Glomerular endothelial cell (primary cell): ENCODE measurements at places on chromosomes 7 and 10.

GRCh38 chr10:29495366-29495765 lies 139.4 kb downstream of the SVIL start:
- no peak for DNase-seq

- DNase-seq: no peak
These were observed 165.4 kb downstream of the KIAA1217 start for GRCh38 chr10:24374134-24374915.

DNA sequence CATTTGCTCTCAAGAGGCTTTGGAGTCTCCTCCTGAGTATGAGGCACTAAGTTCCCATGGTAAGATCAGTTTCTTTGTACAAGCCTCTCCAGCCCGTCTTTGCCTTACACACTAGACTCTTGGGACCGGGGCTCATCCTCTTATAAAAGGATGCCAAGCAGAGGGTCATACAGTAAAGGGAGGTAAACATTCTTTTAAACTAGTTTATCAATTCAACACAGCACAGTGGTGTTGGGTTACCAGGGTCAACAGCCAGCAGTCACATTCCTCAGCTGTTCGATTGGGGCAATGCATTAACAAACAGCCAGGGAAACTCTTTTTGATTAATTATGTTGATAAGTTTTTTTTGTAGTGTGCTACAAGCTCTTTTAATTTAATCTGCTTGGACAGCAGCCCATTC lies 37.8 kb downstream of the HHEX start:
- no peak for DNase-seq

GRCh38 chr10:51010977-51011376 lies 63.3 kb upstream of the PRKG1 start:
- DNase-seq: no peak

DNA sequence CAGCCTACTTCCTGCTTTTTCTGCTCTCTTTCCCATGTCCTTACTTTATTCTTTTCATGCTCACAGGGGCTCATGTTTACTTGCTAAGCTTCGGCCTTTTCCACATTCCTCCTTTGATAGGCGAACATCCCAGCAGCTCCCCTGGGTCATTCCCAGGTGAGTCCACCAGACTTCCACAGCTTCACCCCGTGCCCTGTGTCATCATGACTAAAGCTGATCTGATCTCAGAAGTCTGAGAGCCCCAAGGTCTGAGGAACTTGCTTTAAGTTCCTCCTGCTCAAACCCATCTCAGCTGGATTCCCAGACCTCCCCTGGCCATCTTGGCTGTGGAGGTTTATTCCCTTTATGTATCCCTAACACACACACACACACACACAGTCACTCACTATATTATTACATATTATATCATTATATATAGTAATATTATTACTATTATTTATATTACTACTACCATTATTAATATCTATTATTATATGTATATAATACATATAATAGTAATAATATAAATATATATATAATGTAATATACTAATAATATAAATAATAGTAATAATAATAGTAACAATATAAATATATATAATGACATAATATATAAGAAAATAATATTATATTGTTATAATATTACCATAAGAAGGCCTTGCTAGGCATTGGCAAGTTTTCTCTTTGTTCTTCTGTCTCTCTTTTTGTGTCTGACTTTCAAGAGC lies 295.9 kb downstream of the PTEN start:
- DNase-seq: no peak

DNA sequence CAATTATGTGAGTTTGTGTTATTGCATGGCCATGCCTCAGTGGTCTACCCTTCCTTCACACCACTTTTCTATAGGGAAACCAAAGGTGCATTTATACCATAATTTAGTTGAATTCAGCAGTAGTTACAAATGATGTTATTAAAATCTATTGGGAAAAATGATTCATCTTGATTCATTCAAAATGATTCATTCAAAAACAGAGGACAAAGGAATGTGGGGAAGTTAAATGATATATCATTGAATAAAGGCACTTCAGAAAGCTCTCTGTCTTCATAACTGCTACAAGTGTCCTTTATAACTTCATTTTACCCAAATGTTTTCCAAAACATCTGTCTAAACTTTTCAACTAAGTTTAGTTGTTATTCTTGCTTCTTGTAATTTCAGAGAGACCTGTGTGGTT lies 722.9 kb downstream of the GRM8 start:
- DNase-seq: no peak

DNA sequence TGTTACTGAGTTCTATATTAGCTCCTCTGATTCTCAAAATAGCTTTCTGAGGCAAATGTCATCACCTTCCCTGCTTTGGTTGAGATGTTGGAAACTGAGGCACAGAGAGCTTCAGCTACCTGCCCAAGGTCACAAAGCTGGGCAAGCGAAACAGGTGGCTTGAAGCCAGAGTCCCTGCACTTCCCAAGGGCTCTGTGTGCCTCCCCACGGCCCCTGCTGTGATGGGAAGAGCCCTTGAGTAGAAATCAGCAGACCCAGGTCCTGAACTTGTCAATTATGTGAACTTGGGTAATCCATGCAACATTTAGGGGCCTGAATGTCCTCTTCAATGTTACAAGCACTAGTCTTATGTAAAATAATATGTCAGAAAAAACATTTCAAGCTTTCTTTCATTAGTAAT lies 327.3 kb upstream of the PODXL start:
- DNase-seq: no peak

GRCh38 chr10:131819241-131820072 lies 81.4 kb upstream of the PPP2R2D start:
- no peak for DNase-seq

GRCh38 chr10:47279276-47279675 lies 20.7 kb upstream of the GDF10 start:
- no peak for DNase-seq

DNA sequence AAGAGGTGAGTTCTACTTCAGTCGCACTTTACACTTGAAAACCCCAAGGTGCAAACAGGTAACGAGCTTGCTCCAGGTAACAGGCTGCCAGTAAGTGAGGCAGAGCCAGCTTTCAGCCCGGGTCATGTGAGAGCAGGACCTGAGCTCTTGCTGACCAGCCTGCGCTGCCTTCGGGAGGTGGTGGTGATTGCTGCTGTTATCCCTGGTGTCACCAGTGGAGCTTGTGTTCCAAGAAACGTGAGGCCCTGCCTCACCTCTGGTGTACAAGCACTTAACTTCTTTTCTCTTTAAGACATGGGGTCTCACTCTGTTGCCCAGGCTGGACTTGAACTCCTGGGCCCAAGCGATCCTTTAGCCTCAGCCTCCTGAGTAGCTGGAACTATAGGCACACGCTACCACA lies 265.0 kb downstream of the CELF2 start:
- DNase-seq: no peak

DNA sequence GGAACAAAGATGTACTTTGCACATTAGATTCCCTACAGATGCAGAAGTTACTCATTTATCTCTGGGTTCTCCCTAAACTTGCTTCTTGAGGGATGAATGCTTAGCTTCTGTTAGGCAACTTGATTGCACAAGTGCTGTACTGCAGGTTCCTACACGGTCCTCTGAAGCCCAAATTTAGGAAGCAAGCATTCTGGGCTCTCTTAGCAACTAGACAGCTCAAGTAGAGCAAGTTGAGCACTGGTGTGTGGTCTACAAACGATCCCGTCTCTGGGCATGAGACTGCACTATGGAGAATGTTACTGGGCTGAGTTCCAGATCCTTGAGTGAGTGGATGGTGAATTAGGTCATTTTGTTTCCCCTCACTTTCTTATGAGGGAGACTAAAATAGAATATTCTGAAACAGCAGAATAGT lies 14.3 kb downstream of the SEMA3D start:
- DNase-seq: no peak

GRCh38 chr7:104664648-104665047 lies 336.2 kb downstream of the LHFPL3 start:
- DNase-seq: no peak

- DNase-seq: no peak
These were observed 138.0 kb downstream of the DYNC1I1 start for GRCh38 chr7:95910341-95910740.

DNA sequence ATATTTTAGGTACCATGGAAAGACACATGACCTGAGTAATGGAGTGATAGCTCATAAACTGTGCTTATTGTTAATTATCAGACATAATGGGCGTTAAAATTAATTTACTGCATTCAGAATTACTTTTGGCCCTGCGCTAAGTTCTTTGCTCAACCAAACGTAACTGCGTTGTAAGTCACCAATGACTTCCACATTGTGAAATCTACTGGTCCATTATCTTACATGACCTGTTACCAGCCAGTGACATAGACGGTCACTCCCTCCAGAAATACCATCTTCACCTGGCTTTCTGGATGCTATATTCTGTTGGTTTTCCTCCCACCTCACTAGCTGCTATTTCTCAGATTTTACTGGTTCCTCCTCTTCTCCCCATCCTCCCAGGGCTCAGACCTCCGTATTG lies 5.0 kb upstream of the GIGYF1 start:
- DNase-seq: no peak

DNA sequence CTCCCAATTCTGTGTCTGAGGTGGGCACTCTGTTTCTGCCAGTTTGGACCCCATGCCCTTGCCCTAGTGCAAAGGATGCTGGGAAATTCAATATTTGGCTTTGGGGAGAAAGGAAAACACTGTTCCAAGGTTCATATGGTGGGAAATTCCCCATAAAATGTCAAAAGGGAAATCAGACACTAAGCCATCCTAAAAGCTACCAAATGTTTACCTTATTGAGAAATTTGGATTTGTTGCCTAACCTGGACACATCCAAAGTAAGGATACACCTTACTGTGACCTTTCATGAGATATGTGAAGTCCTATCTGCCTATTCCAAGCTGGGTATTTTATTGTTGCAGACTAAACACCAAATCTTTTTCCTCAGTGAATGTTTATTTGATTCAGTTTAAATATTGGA lies 109.1 kb downstream of the CYP26A1 start:
- no peak for DNase-seq
